Amygdala (tissue), 56 donors: ENCODE measurements at places on chromosomes 7 and 10.

- no peak for DNase-seq
These were observed 1037.0 kb downstream of the CNTNAP2 start for GRCh38 chr7:147153571-147153970.

GRCh38 chr10:51389415-51390321 is 309.7 kb downstream of the CSTF2T start:
- DNase-seq: no peak

DNA sequence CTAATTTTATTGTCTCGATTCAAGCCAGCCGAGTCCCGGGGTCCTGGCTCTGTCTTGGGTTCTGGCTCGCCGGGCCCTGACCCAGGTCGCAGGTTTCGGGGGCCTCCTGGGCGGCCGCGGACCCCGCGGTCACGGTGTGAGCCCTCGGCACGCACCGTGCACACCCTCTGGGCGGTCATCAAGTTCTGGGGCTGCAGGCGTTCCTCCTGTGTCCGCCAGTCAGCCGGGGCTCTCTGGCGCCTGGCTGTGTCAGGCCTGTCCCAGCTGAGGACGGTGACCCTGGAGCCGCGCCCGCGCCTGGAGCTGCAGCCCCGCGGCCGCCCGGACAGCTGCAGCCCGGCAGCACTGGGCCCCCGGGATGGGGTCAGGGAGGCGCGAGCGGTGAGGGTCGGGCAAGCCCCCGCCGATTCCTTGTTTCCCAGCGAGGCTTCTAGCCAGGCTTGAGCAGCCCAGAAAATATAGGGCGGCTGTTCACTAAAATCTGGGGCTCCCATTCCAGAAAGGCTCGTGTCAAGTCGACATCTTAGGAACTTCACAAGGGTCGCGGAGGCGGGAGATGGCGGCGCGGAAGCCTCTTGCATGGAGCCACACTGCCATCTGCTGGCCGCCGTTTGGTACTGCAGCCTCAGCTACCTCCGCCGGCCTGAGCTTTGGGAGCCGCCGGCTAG is 4.2 kb upstream of the HOXA7 start:
- peak; percentile 78 for DNase-seq

GRCh38 chr7:3143869-3144775 is 100.5 kb upstream of the CARD11 start:
- DNase-seq: no peak

GRCh38 chr7:30027065-30027456 is 559 bp upstream of the FKBP14 start:
- no peak for DNase-seq

GRCh38 chr10:125878957-125879835 is 1.9 kb downstream of the DHX32 start:
- DNase-seq: no peak

DNA sequence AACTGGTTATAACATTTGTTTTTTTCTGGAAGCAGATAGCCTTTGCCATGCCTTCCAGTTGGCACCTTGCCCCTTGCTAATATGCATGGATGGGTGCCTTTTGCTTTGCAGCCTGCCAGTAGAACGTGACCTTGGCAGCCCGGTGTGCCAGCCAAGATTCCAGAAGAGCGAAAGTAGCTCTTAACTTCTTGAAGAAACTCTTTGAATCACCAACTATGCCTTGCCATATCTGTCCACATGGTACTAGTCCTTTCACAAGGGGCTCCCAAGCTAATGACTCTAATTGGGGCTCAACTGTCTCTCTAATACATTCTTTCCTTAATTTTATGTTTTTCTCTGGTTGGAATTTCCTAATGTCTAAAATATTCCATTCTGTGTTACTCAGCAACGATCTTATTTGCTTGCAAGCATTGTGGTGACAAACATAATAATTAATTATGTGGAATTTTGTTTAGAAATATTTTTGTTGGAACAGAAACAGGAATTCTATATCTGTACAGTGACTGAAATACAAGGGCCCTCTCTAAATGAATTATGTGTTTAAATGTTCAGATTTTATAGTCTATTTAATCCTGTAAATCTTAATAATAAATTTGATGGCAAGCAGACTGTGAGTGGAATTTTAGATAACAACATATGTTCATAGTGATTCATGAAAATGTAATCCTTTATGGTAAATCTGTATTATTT is 45.8 kb downstream of the HDAC9 start:
- no peak for DNase-seq

- no peak for DNase-seq
These were observed 4.8 kb upstream of the DNAAF5 start for GRCh38 chr7:721619-722248.

DNA sequence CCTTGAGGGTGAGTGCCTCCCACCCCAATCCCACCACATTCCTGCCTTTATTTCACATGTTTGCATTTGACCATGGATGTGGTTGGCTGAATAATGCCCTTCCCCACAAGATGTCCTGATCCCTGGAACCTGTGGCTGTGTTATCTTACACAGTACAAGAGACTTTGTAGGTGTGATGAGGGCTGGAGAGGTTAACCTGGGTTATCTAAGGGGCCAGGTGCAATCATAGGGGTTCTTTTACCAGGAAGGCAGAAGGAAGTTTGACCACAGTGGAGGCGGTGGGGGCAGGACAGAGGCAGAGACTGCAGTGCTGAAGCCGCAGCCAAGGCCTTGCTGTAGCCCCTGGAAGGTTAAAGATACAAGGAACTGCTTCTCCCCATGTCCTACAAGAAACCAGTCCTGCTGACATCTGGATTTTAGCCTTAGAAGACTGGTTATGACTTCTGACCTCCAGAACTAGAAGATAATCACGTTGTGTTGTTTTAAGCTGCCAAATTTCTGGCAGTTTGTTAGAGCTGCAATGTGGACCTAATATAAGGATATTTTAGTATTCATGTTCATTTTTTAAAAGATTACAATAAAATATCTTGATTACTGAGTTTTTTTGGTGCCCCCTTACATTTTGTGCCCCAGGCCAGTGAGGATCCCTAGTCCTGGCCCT is 136.6 kb downstream of the ARHGAP22 start:
- DNase-seq: no peak

- no peak for DNase-seq
These were observed 179.9 kb downstream of the PTPRN2 start for GRCh38 chr7:158407581-158408317.

- peak; percentile 69 for DNase-seq
These were observed 12.3 kb downstream of the STX1A start for GRCh38 chr7:73707045-73707631.

DNA sequence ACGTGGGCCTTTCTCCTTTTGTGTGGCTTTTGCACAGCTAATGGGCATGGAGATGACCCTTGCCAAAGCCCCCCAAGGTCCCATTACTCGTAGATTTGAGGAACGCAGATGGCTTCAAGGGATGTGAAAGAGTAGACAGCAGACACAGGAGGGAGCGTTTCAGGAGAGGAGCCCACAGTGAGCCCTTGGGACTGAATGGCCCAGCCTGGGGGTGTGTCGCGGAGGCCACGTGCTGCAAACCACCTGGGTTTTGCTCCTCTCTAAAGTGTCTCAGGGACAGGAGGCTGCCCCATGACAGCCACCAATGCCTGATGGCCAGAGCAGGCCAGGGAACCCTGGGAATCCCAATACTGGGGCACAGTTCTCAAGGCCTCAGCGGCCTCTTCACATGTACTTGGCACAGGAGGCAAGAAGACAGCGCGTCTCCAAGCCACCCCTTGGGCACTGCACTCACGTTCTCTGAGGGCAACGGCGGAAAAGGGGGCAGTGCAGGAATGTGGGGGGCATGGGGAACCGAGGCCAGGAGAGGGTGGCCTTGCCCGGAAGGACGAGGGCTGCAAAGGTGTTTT is 185.2 kb downstream of the WDR37 start:
- DNase-seq: no peak

DNA sequence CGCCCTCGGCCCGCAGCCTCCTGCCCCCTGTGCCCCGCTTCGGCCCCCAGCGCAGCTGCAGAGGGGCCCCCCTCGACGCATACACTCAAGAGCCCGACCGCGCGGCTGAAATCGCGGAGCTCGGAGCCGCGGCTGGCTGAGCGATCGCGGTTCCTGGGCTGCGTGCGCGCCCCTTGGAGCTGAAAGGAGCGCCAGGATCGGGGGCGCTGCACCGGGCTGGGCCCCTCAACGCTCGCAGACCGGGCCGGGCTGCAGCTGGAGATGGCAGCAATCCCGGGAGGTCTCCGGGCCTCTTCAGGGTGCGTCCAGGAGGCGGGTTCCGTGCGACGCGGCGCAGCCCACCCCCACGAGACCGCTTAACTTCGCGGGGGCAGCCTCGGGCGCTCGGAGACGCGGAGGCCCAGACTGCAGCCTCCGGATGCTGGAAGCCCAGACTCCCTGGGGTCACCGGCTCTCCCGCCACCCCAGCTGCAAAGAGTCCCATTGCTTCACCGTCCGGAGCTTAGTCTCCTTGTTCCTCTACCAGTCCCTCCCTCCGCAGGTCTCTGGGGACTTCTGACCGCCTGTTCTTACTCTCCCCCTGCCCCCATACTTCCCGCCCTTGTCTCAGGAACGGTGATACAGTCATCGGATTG is 73.0 kb upstream of the LRRC4 start:
- DNase-seq: no peak
